ENCODE measurements at places on chromosomes 11 and 22. TPM values are rescaled to one million over a fixed set of nuclear protein-coding genes. Genes with fewer than 3 reads are reported as not detected.
A peak's percentile ranks its signal among the peaks of the same experiment; 100 is the strongest.

GRCh38 chr22:22446517-22446916 is 62.0 kb downstream of the ZNF280B start:
- DNase-seq, result no peak

- no peak for DNase-seq
Observed at GRCh38 chr11:67270256-67271204, 4.3 kb downstream of the GRK2 start.

- no peak for DNase-seq
Observed at GRCh38 chr11:63870351-63871140, 31.6 kb downstream of the MARK2 start.

GRCh38 chr22:43734370-43735150 is 77.5 kb downstream of the EFCAB6 start:
- DNase-seq, result no peak

GRCh38 chr22:42957958-42958357 is 57.0 kb downstream of the PACSIN2 start:
- DNase-seq, result no peak

DNA sequence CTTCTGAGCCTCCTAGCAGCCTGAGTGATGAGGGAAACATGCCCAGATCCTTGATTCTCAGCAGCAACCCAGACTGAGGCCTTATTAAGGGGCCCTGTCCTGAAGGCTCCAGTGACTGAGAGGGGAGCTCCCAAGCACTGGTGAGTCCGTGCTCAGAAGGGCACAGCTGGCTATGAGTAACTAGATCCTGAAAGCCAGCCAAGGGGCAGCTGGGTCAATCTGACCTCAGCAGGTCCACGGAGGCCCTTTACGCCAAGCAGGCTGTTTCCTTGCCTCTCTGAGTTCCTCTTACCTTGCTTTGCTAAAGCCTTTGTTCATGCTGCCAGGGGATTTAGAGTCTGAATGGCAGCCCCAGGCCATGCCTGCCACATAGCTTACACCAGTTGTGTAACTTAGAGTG is 19.3 kb upstream of the MIEF1 start:
- DNase-seq, result no peak

DNA sequence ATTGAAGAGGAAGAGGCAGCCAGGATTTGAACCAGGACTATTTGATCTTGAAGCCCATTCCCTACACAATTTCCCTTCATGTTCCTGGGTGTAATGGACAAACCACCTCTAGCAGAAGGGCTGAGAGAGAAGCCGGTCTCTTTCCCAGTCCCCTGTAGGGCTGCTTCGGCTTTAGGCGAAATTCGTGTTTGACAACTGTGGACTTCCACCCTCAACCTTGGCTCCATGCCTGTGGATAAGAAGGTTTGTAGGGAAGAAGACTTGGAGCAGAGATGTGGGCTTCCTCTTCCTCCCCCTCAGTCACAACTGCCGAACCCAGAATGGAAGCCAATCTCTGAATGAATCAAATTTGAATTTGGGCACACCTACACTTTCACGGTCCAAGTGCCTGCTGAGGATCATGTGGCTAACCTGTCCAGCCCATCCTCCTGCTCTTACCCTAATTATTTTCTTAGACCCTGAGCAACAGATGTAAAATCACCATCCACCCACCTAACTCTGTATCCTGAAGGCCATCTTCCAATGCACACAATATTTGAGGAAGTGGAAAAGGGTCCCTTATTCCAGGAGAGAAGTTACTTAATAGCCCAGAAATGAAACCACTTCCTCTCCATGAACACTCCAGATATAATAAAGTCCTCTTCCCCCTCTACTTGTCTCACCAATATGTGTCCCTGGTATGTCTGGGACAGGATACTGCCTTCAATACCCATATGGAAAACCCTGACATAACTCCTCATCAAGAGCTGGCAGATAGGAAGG is 10.1 kb upstream of the SCN2B start:
- no peak for DNase-seq

- no peak for DNase-seq
Observed at GRCh38 chr11:65440831-65441499, 18.4 kb downstream of the NEAT1 start.

- no peak for DNase-seq
Observed at GRCh38 chr11:92397221-92397755, 172.7 kb downstream of the FAT3 start.

GRCh38 chr11:2824851-2825250 is 60.7 kb downstream of the CDKN1C start:
- DNase-seq, result no peak

DNA sequence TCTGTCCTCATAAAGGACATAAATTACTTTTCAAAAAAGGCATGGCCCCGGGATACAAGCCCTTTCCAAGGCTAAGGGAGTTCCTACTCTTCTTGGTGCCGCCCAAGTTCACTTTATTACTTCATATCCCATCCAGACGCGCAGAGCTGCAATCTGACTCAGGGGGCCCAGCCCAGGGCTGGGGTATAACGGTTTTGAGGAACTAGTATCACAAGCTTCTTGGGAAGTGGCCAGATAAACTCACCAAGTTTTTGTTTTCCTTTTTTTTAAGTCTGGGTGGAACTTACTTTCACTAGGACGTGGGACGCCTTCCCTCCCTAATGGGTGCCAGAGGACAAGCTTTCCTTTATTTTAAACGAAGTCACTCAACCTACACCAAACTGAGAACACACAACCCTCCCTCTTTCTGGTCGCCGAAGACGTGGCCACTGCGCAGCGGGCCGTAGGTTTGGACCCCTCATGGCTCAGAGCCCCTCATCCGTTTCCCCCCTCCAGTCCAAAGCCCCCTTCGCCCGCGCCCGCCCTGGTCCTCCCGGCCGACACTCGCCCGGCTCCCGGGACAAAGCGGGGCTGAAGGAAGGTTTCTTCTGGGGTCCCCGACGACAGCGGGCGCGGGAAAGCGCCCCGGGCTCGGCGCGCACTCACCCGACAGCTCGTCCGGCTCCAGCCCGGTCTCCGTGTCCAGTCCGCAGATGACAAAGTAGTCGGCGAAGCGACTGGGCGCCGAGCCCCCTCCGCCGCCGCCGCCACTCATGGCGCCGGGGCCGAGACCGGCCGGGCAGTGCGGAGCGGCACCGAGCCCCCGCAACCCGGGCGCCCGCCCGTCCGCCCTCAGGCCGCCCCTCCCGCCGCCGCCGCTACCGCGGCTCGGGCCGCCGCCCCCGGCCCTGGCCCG is 587 bp downstream of the DENND5A start:
- DNase-seq, result peak; percentile 58

DNA sequence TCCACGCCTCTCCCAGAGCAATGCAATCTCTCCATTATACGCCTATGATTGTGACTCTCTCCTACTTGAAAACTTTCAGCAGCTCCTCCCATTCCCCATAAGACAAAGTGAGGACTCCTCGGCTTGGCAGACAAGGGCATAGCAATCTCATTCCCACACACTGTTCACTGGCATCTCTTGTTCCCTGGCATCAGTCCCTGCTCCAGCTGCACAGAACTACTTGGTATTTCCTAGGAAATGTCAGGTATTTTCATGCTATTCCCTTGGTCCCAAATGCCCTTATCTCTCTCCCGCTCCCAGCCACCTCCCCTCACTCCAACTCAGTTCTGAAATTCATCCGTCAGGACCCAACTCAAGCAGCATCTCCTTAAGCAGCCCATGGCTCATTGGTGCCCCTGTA is 28.4 kb downstream of the TMPRSS5 start:
- DNase-seq, result no peak

GRCh38 chr22:36075230-36075629 is 46.6 kb upstream of the RBFOX2 start:
- no peak for DNase-seq

DNA sequence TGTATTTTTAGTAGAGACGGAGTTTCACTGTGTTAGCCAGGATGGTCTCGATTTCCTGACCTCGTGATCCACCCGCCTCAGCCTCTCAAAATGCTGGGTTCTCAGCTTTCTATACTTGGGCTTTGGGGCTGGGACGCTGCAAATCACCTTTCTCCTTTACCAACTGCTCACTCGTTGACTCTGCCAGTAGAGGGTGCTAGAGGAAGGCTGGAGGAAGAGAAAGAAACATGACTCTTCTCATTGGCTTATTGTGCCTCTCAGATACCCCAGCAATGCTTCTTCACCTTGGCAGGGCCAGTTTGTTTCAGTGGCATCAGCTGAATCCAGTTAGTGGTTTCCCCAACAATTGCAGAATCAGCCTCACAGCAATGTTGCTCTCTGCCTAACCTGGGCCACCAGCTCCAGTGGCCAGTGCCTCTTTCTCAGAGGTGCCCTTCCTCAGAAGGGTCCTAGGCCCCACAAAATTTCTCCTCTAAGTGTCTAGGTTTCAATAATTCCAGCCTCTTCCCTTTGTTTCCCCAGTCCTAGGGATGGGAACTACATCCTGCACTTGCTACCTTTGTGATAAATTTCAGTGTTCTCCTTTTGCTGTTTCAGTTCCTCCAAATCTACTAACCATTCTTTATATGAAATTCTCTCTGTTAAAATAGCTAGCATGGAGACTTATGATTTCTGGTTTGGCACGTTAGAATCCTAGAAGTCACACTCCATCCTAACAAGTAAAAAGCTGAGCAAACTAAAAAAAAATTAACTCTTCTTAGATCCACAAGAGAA is 71.5 kb upstream of the VSTM5 start:
- no peak for DNase-seq

DNA sequence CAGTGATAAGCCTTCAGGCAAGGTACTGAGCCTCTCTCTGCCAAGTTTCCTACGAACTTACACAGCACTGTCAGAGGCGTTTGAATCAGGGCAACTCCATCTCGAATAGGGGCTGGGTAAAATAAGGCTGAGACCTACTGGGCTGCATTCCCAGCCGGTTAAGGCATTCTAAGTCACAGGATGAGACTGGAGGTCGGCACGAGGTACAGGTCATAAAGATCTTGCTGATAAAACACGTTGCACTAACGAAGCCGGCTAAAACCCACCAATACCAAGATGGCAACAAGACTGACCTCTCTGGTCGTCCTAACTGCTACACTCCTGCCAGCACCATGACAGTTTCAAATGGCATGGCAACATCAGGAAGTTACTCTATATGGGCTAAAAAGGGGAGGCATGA is 20.4 kb upstream of the POGLUT3 start:
- no peak for DNase-seq

GRCh38 chr11:10329356-10329755 is 24.5 kb downstream of the ADM start:
- no peak for DNase-seq

DNA sequence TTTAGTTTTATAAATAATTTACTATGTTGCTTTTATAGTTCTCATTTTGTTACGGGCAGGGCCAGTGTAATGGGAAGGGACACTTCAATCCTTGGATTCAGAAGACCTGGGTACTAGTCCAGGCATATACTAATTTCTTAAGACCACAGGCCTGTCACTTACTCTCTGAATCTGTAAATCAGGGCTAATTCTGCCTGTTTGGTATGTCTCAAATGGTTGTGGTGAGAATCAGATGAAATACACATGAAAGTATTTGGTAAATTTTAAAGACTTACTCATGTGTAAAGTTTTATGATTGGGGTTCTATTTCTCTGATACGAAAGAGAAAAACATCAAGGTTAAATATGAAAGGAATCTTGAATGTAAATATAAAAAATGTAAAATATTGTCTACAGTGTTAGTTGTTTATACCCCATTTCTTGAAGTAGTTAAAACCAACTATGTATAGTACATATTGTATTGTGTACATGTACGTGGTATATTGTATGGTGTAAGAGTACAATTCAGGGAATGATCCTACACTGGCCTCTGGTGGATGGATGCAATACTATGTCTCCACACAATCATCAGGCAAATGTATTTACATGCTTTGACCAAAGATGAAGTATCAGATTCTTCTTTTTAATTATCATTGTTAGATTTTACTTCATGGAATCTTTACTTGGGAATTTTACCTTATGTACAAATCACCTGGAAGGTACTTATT is 24.5 kb upstream of the RAG2 start:
- DNase-seq, result no peak

DNA sequence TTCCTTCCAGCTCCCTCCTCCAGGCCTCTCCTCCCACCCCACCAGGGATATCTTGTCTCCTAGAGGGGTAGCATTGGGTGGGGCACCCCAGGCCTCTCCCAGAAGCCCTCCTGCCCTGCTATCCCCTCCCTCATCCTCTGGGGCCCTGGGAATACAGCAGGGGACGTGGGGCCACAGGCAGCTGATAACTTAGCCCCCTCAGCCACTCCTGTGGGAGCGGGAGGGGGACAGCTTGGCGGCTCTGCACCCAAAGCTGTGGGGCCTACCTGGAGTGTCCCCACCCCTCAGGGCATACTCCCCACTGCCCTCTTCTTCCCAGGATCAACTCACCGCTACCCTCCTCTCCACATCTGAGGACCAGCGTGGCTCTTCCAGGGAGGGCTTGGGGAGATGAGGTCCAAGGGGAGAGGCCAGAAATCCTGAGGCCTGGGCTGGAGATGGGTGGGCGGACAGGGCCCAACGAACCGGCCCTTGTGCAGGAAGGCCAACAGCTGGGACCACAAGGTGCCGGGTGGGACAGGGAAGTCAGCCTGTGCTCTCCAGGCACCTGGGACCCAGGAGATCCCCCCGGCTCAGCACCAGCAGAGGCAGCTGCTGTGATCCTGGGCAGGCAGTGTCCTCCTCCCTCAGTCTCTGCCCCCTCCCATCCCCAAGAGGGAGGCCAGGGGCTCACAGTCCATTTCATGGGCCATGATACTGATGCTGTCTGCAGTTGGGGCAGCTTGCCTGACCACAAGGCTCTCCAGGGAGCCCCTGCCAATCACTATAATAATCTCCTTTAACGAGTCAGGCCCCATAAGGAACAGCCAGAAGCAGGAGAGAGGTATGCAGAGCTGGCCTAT is 23.2 kb downstream of the NEAT1 start:
- no peak for DNase-seq

DNA sequence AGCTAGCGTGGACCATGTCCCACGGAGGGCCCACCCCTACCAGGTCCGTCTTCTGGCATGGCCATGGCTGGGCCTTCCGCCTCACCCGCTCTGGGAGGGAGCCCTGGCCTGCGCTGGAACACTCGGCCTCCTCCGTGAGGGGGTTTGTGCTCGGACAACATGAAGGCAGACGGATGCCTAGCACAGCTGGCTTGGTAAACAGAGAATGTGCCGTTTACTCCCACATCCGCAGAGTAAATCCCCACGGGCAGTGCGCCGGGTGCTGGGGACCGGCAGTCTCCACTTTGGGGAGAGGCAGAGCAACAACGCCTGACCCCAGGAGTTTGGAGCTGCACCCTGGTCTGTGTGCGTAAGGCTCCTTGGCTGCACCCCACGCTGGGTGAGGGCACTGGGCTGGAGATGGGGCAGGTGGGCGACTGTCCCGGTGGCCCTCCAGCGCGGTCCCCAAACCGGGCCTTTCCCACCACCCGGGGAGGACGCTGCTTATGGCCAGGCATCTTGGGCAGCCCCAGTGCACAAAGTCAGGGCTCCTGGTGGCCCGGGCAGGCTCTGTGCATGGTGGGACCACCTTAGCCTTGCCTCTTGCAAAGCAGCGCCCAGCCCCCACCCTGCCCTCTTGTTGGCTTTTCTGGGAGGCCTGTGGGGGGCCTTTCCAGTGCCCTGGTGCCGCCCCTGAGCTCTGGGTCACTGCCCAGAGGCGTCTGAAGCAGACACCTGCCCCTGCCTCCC is 30.7 kb upstream of the MUC5AC start:
- DNase-seq, result peak; percentile 14

The C11orf52 gene
- 7.5 TPM for total RNA-seq

The OR2D2 gene
- not detected for total RNA-seq

The ACRV1 gene
- not detected for total RNA-seq

The TIGD3 gene
- 2.0 TPM for total RNA-seq

The CTSW gene
- 3.8 TPM for total RNA-seq

The ENTHD1 gene
- not detected for total RNA-seq

The ALKBH8 gene
- 11.8 TPM for total RNA-seq

The TBX1 gene
- 2.7 TPM for total RNA-seq

The TRIM48 gene
- not detected for total RNA-seq

The CNTF gene
- 2.3 TPM for total RNA-seq
